ENCODE measurements at places on chromosomes 11 and 22.

- DNase-seq = no peak
These were observed 125.3 kb downstream of the VPREB1 start for GRCh38 chr22:22369964-22370270.

DNA sequence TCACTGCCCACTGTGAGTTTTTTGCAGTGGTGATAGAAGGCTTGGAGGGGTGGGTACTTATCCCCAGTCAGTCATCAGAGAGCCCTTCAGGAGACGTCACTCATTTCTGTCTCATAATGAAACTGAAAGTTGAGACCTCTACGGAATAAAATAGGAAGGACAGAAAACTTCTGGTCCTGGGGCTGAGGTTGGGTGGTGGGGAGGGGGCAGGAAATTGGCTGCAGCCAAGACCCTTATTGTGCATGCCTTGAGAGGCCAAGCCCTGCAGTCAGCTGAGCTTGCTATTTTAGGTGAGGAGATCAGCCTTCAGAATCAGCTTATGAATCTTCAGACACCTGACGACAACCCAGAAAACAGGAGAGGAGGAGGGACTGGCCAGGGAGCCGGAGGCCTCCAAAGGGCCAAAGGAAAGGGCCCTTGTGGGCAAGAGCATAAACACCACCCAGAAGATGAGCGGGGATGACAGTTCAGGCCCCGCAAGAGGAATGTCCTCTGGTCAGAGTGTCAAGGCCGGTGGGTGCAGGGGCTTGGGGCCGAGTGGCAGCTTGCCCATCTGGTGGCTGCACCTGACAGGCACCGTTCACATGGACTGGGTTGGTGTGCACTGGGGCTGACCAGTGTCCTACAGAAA lies 17.9 kb upstream of the ADA2 start:
- DNase-seq = no peak

DNA sequence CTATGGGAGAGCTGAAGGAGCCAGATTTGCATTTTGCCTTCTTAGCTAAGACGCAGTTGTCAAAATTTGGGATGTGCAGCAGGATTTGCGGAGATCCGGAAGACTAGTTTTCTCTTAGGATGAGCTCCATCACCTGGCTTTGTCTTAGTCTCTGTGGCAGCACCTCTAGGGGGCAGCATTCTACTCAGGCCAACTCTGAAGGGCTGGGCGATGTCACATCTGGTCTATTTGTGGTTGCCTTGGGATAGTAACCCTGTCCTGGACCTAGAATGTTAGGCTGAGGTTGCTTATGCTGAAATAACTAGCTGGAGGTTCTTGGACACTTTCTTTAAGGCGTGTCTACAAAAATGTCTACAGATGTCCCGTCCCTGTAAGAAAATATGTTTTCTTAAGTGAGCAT lies 116.2 kb downstream of the FAT3 start:
- DNase-seq = no peak

DNA sequence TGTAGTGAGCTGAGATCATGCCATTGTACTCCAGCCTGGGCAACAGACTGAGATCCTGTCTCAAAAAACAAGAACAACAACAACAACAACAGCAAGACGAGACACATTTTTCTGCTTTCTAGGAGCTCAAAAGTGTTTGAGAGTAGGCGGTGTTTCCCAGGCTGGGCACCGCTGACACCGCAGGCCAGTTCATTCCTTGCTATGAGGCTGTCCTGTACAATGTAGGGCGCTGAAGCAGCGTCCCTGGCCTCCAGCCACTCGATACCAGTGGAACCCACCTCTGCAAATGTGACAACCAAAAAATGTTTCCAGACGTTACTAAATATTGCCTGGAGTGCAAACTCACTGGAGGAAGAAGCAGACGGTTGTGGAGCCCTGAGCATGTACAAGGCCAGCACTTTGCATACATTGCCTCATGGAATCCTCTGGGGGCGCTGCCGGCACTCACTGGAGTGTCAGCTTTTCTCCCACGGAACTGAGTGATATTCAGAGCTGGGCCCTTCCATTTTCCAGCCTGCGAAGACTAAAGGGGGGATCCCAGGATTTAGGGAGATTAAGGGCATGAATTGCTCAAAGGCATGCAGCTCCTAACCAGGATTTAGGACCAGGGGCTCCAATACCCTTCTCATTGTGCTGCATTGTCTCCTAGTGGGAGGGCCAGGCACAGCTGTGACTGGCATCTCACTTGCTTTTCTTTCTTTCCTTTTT lies 5.8 kb upstream of the MIEF1 start:
- DNase-seq = peak; percentile 68

DNA sequence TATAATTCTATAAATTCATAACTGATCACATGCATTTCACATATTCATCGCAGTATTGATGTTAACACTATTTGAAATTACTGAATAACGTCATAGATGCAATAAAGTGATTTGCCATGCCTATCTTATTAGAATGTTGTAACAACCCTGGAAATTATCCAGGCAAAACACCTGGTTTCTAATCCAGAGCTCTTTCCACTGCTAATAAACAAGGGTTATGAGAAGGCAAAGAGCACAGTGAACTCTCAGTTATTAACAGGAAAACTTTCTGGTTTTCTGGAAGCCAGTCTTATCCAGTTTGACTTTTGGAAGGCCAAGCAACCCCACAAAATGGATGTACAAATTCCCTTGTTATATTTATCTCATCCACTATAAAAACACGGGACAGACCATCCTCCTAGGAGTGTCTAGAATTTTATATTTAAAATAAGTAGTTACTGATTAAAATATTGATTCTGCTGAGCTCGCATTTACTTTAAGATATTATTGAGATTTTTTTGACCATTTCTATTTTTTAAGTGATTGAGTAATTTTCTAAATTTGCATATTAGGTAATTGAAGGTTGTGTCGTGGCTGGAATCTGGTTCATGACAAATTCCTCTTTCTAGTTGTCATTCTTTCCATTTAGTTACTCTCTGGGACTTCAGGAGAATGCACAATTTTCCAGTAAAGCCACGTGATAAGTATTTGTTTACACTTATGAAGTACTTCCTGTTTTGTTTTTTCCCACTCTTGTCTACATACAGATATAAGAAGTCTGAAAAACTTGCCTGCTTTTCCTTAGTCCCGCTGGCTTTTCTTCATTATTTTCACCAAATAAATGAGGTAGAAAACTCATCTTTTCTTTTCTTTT lies 47.9 kb downstream of the DCUN1D5 start:
- DNase-seq = no peak

- no peak for DNase-seq
These were observed 33.5 kb downstream of the SPECC1L start for GRCh38 chr22:24304062-24304675.

DNA sequence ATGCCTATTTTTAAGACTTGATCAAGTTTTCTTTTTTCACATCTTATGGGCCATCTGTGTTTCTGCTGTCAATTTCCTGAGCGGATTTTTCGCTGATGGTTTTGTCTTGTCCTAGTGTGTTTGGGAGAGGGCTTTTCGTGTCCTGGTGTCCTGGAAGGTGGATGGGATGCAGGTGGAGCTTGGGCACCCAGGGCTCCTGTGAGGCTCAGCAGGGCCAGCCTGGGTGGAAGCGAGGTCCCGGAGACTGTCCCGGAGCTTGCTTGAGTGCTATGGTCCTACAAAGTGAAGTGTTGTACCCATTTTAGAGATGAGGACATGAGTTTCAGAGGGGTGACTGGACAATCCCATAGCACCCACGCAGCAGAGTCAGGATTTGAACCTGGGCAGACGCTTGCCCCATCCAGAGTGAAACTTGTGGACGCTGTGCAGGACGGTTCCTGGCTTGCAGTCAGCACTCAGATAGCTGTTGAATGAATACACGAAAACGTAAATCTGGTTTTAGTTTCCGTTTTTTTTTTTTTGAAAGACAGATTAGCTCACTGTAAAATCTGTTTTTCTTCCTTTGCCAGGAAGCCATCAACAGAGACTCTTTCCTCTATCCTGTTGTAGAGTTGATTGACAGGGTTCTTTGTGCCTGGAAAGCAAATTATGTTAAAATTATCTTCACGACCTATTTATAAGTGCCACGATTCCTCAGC lies 64.1 kb downstream of the TBC1D22A start:
- DNase-seq = no peak

GRCh38 chr11:120054753-120055045 lies 83.2 kb downstream of the TRIM29 start:
- DNase-seq = no peak

- DNase-seq = no peak
These were observed 198.7 kb downstream of the AASDHPPT start for GRCh38 chr11:106276126-106276525.

DNA sequence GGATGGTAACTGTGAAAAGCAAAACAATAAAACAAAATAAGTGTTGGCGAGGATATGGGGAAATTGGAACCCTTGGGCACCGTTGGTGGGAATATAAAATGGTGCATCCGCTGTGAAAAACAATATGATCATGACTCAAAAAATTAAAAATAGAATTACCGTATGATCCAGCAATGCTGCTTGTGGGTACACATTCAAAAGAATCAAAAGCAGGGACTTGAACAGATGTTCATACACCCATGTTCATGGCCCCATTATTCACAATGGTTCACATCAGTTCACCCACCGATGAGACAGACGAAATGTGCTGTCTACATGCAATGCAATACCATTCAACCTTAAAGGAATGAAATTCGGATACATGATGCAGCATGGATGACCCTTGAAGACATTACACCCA lies 1.2 kb upstream of the DERL3 start:
- no peak for DNase-seq

- DNase-seq = no peak
These were observed 52.8 kb downstream of the CBL start for GRCh38 chr11:119258983-119259382.

- no peak for DNase-seq
These were observed 2.8 kb downstream of the NHERF4 start for GRCh38 chr11:119188067-119188466.

DNA sequence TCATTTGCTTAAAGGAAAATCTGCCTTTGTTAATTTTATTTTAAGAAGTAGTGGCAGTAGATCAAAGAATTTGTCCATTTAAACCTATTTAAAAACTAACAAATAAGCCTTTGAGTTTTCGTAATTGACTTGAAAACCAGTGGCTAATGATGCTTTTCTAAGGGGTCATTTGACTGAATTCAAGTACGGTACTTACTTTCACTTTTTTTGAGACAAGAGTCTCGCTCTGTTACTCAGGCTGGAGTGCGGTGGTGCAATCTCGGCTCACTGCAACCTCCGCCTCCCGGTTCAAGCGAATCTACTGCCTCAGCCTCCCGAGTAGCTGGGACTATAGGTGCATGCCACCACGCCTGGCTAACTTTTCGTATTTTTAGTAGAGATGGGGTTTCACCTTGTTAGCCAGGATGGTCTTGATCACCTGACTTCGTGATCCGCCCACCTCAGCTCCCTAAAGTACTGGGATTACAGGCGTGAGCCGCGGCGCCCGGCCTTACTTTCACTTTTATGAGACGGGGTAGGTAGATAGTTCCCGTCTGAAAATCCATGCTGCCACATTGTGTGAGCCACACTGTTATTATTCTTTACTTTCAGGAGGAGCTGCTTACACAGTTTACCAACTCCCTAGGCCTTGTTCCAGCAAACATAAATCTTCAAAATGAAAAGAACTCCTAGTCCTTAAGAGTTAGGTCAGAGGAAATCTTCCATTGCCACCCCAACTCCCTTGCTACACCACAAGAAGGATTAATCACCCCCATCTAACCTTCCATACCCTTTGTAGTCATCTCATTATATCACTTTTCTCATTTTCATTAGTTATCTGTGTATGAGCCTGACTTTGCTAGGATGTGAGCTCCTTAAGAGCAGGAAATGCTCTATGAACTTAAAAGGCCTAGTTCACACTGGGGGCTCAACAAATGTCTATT lies 926.6 kb upstream of the CCDC90B start:
- no peak for DNase-seq

DNA sequence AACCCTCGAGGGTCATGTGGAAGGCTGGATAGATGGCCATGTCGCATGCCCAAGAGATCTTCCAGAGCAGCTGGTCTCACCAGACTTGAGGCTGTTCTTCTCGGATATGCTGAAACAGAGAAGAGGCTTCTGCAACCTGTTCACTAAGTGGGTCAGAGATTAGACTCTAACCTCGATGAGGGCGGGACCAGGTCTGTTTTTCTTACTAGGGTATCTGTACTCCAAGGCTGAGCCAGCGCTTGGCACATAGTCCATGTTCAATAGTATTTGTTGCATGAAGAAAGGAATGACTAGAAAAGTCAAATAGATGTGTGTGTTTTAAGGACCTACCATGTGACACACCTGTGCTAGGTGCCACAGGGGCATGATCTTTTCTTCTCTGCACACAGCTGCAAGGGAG lies 43.6 kb downstream of the ABTB2 start:
- DNase-seq = no peak

DNA sequence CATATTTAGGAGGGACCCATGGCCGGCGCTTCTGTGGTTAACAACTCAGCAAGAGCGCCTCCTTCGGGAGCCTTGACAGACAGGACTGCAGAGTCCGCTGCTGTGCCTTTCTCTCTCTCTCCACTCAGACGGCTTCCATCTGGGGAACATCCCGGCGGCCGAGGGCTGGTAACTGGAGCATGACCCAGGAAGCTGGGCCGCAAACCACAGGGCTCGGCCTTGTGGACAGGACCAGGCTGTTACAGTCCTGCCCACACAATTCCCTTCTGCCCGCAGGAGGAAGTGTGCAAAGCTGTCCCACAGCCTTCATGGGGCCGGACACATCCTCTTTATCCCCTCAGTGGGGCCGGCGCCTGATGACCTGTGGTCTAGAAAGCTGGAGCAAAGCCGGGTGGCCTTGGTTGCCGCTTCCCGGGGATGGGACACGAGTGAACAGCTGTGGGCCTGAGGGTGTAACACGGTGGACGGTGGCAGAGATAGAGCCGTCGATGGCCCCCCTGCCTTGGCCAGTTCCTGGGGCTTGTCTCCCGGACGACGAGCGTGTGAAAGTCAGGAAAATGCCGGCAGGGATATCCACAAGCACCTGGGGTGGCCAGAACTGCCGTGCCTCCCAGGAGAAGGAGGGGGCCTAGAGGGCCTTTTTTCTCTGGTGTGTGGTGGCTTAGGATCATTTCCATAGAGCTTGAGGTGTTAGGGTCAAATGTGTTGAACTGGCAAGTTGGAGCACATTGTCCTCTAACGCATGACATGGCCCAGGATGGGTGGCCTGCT lies 50.1 kb downstream of the FBLN1 start:
- DNase-seq = no peak

GRCh38 chr11:36724742-36725385 lies 126.8 kb upstream of the RAG2 start:
- DNase-seq = no peak

GRCh38 chr11:111397034-111397433 lies 18.0 kb upstream of the POU2AF1 start:
- DNase-seq = no peak

DNA sequence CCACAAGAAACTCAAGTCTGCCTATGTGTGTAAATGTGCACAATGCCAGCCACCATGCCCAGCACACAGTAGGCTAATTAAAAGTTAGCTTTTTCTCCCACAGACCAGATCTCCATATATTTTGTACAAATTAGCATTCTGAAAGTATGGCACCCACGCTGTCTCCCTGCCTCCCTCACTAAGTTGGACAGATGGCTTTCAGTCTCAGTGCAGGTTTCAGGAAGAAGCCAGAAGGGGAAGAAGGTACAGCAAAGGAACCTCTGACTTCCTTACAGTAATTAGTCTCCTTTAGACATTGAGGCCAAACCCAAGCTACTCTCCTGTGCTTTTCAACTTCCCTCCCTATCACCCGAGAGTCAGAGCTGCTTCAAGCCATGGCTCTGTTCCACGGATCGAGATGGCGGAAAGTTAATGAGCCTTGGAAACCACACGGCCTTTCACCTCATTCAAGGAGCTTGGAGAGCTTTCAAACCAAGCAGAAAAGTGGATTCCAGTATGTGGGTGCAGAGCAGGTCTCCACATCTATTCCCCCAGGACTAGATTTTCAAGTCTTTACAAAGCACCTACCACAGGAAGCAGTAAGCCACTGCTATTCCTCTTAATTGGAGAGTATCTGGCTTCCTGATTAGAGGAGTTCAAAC lies 221.1 kb upstream of the NARS2 start:
- DNase-seq = no peak

GRCh38 chr22:24994070-24994763 lies 41.7 kb downstream of the KIAA1671 start:
- DNase-seq = no peak

Data from mesothelial cell of epicardium (in vitro differentiated cells).